SW 1271 (cell line): ENCODE measurements at places on chromosomes 13 and 19.
A peak's percentile ranks its signal among the peaks of the same experiment; 100 is the strongest.

- DNase-seq: no peak
Observed at GRCh38 chr19:16197188-16197621, 506 bp upstream of the AP1M1 start.

- no peak for DNase-seq
Observed at GRCh38 chr13:71621174-71622124, 245.6 kb downstream of the DACH1 start.

DNA sequence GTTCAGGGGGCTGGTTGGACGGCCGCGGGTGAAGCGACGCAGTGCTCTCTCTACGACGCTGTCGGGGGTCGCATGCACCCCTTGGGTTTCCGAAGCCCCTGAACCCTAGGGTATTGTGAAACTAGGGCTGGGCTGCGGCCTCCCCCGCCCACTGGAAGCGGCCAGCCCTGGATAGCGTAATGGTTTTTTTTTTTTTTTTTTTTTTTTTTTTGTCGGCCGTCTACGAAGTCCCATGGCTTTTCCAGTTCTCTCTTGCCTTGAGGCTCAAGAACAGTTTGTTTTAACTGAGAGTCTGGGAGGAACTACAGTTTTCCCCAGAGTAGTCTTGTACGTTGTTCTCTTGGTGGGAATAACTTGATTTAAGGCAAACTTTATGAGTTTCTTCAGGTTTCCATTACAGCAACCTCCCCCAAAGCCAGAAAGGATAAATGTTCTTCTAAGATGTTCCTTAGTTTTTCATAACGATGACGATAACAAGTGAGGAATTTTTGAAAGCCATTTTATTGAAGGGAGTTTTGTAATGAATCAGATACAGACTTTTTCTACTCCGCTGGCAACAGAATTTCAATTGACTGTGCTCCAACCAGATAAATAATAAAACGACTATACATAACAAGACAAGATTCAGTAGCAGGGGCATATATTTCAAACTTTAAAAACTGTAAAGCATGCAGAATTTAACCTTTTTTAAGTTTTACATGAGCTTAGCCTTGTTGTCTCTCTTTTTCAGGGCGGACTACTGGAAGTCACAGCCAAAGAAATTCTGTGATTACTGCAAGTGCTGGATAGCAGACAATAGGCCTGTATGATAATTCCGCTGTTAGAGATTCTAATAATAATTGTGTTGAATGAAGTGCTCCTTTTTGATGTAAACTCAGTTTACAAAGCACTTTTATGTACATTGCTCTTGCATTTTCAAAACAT, 867 bp downstream of the WBP4 start:
- peak; percentile 45 for DNase-seq

DNA sequence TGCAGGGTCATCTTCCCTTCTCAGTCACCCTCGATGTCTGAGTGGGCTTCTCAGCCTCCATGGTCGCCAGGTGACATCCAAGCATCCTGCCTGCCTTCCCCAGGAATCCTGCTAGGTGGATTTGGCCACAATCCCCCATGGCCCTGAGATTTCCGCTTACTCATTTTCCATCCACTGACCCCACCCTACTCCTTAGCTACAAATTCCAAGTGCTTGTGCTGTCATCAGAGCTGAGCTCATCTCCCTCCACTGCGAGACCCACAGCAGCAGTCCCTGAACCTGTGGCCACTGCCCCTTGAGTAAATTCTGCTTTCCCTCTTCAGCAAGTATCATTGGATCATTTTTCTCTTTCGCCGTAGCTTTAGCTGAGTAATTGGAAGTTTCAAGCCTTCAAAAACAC, 90.5 kb upstream of the ANKRD10 start:
- DNase-seq: no peak

GRCh38 chr13:100363285-100363711, 225.3 kb downstream of the GGACT start:
- no peak for DNase-seq

DNA sequence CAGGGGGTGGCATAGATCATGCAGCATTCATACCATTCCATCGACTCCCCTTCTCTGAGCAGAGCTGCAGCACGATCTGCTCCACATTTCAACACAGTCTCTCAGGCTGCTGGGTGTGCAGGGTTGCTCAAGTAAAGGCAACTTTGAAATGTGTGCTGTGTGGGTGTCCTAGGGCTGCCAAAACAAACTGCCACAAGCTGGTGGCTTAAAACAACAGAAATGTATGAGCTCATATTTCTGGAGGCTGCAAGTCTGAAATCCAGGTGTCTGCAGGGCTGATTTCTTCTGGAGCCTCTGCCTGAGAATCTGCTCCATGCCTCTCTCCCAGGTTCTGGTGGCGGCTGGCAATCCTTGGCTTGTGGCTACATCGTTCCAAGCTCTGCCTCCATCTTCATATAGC, 63.7 kb upstream of the WDFY2 start:
- DNase-seq: no peak

GRCh38 chr19:694481-695351, 536 bp downstream of the PRSS57 start:
- no peak for DNase-seq

GRCh38 chr13:94298346-94298745, 181.1 kb downstream of the DCT start:
- DNase-seq: no peak

GRCh38 chr19:45079911-45080370, 881 bp downstream of the GEMIN7 start:
- no peak for DNase-seq

DNA sequence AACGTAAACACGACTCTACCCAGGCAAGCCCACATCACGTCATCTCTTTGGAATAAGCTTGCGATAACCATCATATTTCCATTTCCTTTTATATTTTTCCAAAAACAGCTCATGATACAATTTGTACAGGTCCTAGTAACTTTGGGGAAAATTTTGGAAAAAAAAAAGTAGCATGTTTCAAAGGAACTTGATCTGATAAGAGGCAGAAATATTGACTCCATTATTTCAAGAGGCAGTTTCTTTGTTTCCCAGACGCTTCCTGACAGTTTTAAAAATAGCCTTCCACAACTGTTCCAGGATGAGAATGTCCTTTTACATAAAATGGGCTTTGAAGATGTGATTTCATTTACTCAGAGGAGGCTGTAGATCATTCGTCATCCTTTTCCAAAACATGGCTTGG, 23.1 kb downstream of the KLF2 start:
- no peak for DNase-seq

DNA sequence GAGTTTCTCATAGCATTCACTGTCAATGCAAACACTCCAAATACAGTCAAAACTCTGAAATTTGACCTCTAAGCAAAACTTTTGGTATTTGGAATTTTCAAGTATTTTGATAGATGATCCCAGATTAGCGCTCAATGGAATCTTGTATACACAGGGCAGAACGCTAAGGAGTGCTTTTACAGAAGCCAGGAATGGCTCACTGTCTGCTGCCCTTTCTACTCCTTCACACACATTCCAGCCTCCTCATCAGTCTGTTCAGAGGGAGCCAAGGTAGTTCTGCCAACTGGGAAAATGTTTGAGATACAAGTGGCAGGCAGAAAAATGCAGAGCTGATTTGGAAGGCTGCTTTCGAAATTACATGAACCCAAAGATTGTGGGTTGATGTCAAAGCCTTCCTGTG, 4.4 kb upstream of the STARD13 start:
- no peak for DNase-seq

DNA sequence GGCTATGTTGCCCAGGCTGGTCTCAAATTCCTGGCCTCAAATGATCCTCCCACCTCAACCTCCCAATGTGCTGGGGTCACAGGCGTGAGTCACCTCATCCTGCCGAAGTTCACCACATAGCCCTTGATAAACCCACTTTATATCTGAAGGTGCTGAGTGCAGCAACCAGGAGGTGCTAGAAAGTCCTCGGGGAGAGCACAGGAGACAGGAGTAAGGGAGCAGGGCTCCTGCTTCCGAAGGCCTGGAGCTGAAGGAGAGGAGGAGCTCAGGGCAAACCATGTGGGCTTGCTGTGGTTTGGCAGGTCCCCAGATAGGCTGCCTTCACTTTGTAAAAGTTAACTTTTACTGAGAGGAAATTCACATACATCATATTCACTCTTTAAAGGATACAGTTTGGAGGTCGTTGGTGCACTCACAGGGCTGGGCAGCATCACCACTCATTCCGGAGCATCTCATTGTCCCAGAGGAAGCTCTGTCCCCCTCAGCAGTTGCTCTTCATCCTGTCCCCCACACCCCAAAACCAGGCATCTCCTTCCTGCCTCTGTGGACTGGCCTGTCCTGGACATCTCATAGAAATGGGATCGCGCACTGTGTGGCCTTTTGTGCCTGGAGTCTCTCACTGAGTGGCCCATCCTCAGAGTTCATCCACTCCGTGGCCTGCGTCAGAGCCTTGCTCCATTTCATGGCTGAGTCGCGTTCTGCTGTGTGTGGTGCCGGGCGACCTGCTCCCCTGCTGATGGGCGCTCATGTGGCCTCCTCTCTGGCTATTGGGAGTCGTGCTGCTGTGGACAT, 49.5 kb downstream of the KDM4B start:
- DNase-seq: no peak

DNA sequence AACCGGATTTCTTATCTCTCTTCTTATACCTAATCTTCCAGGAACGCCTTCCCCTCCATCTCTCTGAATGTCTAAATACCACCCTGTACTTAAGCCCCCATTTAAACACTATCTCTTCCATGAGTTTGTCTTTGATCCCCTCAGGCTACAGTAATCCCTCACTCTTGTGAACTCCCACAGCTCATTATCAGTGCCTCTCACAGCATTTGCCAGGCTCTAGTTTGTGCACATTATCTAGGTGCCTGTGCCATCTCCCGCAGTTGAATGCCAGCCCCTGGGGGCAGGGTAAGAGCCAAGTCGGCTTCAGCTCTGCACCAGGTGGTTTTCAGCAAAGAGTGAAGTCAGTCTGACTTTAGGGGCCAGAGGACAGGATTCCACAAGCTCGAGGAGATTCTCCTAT, 71.4 kb downstream of the FREM2 start:
- no peak for DNase-seq

GRCh38 chr19:32330213-32330857, 15.1 kb upstream of the ZNF507 start:
- DNase-seq: no peak

- no peak for DNase-seq
Observed at GRCh38 chr13:77781808-77782207, 84.3 kb downstream of the SLAIN1 start.

DNA sequence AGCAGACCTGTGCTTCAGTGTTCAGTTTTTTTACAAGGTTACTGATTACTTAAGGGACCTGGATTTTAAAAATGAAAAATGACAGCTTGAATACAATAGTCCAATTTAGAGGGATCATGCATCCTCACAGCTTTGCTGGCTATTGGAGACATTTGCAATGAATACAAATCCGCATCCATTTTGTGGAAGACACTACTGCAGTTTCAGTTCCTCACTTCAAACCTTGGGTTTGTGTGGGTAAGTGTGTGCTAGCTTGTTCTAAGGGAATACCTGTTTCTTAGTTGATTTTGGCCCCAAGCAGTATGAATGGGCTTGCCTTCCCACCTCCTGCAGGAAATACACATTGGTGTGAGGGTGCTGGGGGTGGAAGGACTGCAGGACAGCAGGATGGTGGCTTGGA, 222.4 kb downstream of the OLFM4 start:
- DNase-seq: no peak

DNA sequence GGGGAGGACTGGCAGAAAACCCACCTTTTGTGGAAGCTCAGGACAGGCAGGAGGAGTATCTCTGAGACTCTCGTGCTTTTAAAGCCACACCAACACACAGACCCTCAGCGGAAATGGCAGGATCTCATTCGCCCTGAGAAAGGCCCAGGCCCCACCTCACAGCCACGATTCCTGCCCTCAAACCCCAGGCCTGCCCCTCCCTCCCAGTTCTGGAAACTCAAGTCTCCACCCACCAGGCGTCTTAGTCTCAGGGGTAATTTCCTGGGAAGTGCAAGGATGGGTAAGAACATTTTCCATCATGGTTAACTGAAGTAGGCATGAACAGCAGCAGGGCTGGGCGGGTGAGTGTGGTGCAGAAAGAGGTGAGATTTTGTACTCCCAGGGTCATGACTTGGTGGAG, 8.0 kb upstream of the PDE4C start:
- no peak for DNase-seq

DNA sequence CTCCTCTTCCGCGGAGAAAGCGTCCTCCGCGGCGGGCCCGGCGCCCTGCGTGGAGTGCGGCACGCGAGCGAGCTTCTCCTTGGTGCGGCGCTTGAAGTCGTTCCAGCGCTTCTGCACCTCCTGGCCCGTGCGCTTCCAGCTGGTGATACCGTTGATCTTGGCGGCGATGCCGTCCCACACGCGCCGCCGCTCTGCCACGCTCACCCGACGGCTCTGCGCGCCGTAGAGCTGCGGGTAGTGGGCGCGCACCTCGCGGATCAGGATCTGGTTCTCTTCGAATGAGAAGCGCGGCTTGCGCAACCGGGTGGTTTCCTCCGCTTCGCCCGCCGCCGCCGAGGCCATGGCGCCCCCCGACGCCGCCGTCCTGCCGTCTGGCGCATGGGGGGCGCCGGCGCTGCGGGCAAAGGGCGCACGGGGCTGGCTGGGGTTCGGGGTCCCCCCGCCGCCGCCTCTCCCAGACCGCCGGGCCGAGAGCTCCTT, 941 bp downstream of the MYPOP start:
- DNase-seq: no peak

GRCh38 chr13:80010846-80011245, 330.1 kb downstream of the SPRY2 start:
- no peak for DNase-seq

- no peak for DNase-seq
Observed at GRCh38 chr19:29952177-29952576, 10.1 kb downstream of the URI1 start.

- peak; percentile 2 for DNase-seq
Observed at GRCh38 chr13:114063545-114064449, 68.6 kb downstream of the RASA3 start.

- DNase-seq: no peak
Observed at GRCh38 chr19:1213391-1214286, 8.1 kb downstream of the STK11 start.

DNA sequence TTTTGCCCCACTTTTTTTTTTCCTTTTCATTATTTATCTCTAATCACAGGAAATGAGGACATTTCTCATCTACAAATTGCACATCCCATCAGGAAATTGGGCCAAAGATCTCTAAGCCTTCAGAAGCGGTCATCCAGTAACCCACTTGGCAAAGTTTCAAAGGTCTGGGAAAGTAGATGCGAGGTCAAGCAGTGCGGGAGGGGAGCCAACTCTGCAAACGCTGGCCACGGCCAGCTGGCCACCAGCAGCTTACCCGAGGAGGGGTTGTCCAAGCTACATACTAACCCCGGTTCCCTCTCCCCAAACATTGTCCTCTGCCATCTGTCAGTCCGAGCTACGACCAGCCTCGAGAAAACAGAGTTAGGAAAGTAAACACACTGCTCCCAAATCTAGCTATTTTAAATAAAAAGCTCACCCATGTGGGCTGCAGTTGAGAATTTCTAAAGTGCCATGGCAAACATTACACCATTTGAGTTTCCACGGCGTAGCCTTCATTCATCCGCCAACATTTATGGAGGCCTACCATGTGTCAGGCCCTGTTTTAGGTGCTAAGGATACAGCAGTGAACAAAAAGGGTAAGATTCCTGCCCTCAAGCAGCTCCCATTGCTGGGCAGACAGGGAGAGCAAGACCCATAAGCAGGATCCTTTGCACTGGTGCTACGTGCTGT, 11.5 kb downstream of the FFAR2 start:
- DNase-seq: no peak

GRCh38 chr19:47428177-47428894, 9.0 kb upstream of the MEIS3 start:
- peak; percentile 93 for DNase-seq
